ENCODE measurements at places on chromosomes 1 and 21.

GRCh38 chr1:177360791-177361190 is 190.0 kb downstream of the BRINP2 start:
- DNase-seq = no peak

GRCh38 chr21:35346697-35347096 is 297.6 kb upstream of the RUNX1 start:
- no peak for DNase-seq

- no peak for DNase-seq
Observed at GRCh38 chr1:85957760-85958159, 198.8 kb downstream of the COL24A1 start.

DNA sequence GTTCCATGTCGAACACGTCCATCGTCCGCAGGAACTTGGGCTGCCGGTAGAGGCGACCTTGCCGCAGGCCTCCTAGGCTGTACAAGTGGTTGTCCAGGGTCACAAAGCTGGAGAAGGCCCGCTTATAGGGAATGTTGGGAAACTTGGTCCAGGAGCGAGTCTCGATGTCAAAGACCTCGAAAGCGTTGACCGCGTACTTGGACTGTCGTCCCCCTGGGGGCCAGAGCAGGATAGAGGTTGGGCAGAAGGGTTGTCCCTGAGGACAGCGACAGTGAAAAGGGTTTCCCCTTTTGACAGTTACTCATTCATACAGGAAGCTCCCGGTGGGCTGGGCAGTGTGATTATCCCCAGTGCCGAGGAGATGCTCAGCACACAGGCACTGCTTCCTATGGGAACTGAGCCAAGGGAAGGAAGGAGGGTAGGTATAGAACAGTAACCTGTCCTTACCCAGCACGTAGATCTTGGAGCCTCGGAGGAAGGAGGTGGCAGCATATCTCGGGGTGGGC is 17.5 kb downstream of the KLHDC8A start:
- no peak for DNase-seq

- DNase-seq = no peak
Observed at GRCh38 chr1:233587196-233587595, 26.7 kb upstream of the KCNK1 start.

- DNase-seq = no peak
Observed at GRCh38 chr1:86202552-86203340, 46.2 kb upstream of the COL24A1 start.

DNA sequence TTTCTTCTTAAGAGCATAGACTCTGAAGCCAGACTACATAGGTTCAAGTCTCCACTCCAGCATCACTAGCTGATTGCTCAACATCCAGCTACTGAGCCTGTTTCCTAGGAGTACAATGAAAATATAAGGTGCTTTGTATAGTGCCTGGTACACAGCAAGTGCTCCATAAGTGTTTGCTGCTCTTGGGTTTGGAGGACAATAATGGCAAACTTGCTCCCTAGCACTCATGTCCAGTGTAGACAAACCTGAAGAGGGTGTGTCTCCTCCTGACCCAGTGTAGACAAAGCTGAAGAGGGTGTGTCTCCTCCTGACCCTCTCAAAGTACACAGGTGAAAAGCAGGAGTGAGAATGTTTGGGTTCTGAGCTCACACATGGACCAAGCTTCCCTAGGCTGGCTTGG is 10.5 kb upstream of the ECE1 start:
- DNase-seq = no peak

DNA sequence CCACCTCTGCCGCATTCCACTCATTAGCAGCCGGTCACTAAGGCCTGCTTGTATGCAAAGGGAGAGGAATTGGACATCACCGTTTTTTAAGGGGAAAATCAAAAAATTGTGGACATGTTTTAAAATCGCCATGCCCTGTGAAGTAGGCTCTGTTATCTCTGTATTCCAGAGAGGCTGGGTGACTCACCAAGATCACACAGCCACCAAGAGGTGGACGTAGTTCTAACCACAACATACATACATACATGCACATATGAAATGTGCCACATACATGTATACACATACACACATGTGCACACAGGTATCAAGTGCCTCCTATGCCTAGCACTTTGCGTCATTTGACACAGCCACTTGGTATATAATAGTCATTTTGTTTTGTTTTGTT is 16.0 kb upstream of the ZSCAN20 start:
- DNase-seq = no peak

DNA sequence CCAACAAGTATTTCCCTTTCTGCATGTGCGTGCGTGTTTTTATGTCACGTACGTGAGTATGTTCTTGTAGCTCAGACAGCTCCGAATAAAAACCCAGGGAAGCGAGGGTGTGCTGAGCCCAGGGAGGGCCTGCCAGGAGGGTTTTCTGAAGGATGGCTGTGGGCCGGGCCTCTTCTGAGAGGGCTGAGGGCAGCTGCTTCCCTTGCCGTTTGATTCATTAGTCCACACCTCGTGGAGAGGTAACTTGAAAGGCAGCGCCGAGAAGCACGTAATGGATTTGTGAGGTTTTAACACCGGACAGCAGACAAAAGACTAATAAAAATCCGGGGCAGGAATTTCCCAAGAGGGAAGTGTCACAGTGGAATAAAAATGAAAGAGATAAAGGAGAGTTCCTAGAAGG is 29.5 kb downstream of the CD247 start:
- no peak for DNase-seq

DNA sequence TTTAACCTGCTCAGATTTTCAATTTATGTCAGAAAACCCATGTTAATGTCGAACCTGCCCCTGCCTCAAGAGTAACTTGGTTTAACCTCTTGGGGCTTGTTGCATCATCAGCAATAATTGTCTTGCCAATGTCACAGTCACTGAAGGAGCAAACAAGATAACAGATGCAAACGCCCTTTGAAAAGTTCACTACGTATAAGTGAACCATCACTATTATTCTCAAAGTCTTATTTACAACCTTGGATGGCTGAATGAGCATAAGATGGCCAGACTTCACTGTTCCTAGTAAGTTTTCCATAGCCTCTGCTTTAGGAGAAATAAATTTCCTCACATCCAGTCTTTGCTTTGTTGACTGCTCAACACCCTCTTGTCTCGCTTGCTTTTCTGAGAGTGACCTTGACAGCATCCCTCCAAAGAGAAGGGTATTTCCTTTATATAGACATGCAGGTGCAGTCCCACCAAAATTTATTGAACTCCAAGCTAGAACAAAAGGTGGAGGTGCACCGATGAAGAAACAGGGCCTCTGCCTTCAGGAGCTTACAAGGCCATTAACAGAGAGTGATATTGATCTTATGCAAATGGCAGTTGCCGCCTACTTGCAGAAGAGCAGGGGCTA is 749 bp upstream of the LRIG2 start:
- DNase-seq = no peak

DNA sequence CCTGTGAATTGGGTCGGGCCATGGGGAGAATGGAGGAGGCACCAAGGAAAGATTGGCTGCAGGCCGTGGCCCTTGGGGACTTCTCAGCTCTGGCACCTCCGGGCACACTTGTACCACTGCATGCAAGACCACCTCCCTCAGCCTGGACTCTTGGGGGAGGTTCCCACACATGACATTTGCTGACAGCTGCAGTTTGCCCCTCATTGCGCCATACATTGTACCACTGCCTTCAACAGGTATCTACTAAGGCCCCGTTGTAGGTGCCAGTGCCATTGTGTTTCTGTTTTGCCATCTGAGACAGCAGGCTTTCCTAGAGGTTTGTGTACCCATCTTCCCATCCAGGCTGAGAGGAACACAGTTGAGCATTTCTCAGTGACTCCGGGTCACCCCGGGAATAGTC is 159.4 kb upstream of the TMEM51 start:
- DNase-seq = no peak

GRCh38 chr1:36095760-36096405 is 7.2 kb downstream of the ADPRS start:
- no peak for DNase-seq

GRCh38 chr1:55230659-55231058 is 15.5 kb upstream of the USP24 start:
- DNase-seq = no peak

GRCh38 chr1:245571815-245572294 is 417.1 kb downstream of the KIF26B start:
- DNase-seq = no peak

DNA sequence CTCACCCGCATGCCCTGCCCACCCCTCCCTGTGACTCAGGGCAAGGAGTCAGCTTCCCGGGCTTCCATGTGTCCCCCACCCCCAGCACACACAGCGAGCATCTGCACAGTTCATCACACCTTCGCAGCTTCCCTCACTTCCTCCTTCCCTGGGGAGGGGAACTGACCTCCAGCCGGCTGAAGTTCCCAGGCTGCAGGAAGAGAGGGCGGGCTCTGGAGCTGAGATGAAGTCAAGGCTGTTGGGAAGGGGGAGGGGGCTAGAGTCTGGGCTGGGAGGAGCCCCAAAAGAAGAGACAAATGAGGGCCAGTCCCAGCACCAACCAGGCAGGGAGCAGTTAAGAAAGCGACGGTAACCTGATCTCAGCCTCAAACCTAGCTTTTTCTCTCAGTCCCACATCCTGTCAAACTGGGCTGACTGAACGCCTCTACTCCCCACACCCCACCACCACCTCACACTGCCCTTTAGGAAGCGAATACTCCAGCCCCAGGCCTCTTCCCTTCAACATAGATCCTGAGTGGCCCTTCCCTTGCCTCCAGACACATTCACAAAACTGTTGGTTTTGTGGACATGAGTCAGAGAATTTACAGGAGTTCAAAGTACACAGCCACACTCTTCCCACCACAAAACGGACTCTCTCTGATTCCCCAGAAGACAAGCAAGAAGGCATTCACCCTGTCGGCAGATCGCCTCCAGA is 1.8 kb downstream of the RHOC start:
- DNase-seq = peak; percentile 92

- DNase-seq = no peak
Observed at GRCh38 chr1:187817782-187818181, 989.0 kb downstream of the PLA2G4A start.

DNA sequence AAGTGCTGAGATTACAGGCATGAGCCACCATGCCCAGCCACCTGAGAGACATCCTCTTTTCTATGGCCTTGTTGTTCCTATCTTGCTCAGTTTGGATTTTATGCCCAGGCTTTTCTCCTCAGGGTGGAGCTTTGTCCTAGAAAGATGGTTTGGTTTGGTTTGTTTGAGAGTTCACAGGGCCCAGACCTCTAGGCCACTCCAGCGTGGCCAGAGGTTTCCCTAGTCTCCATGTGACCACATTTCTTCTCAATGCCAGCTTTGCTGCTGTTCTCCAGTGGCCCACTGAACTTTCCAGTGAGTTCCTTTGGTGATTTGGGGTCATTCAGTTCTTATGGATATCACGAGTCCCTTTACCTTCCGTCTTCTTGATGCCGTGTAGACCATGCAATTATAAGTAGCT is 92.6 kb upstream of the SERBP1 start:
- no peak for DNase-seq

GRCh38 chr1:62691062-62691844 is 3.1 kb upstream of the DOCK7 start:
- no peak for DNase-seq

- no peak for DNase-seq
Observed at GRCh38 chr1:238061967-238062613, 171.4 kb upstream of the ZP4 start.

GRCh38 chr1:206769304-206769731 is 1.3 kb upstream of the IL19 start:
- DNase-seq = no peak

- no peak for DNase-seq
Observed at GRCh38 chr1:70405780-70406416, 5.2 kb upstream of the CTH start.

- no peak for DNase-seq
Observed at GRCh38 chr1:54483875-54484437, 64.1 kb upstream of the ACOT11 start.

DNA sequence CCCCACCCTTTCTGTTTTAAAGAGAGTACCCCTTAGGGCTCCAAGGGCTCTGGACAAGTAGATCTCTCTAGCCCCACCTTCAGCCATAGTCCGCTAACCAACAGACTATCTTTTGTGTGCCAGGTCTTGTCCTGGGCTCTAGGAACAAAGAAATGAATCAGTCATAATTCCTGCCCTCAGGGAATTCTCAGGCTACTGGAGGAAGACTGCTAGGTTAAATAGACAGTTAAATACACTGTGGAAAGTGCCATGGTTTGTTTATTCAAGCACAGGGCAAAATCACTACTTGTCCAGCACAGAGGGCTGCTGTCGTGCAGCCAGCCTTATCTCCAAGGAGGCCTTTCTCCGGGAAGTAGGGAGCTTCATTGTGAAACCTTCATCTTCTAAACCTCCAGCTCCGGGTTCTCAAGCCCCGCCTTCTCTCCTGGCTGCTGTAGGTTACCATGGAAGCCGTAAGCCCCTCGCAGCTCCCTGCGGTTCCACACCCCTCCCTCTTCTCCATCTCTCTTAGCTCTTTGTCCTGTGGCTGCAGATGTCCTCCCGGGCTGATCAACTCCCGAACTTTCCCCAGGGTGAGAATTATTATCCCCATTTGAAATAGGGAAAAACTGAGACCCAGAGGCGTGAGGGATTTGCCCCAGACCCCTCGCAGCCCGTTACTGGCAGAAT is 29.8 kb downstream of the SHISAL2A start:
- no peak for DNase-seq

DNA sequence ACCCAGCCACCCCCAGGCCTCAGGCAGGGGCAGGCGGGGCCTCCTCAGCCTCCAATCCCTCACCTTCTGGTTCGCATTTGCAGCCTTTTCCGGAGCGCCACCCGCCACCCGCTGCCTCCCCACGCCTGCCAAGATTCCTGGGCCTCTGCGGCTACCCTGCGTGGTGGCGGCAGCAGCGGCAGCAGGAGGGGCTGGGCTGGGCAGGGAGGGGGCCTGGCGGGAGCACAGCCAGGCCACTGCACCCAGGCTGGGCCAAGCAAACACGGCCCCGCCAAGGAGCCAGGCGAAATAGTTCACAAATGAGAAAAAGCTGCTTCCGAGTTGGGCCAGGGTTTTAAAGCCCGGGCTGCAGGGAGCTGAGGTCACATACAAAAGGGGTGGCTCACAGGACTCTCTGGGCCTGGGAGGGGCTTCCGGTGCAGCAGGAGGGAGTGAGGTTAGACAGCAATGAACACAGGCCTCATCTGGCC is 9.8 kb downstream of the COL8A2 start:
- DNase-seq = no peak

Data from right renal pelvis (tissue), 4 donors.